ENCODE measurements at places on chromosomes 2 and 18. TPM values are rescaled to one million over a fixed set of nuclear protein-coding genes. Genes with fewer than 3 reads are reported as not detected.

CELF4 gene
- not detected for total RNA-seq

GPR45 gene
- total RNA-seq: not detected

ZSCAN30 gene
- total RNA-seq: 0.93 TPM

LIMS3 gene
- not detected for total RNA-seq

DYSF gene
- 0.56 TPM for total RNA-seq

ALPG gene
- 0.38 TPM for total RNA-seq

PRSS56 gene
- 0.13 TPM for total RNA-seq

All from A549 treated with Hydrocortisone at 1 μM for 4 hours (cell line).